ENCODE measurements at places on chromosomes 1 and 21.

GRCh38 chr1:83098131-83098530 lies 900.8 kb downstream of the TTLL7 start:
- DNase-seq: no peak

DNA sequence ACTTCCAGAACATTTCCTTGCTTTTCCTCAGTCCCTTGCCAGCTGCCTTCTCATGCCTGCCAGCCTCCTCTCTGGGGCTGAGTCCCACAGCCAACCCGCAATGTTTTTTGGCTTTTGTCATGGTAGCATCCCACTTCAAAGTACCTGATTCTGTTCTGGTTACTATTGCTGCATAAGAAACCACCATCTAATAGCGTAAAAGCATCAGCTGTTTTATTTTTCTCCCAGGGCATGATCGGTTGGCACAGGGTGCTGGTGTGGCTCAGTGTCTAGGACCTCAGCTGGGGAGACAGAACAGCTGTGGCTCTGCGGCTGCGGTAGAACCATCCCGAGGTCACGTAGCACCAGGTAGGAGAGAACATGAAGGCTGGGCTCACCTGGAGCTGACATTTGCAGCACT lies 8.9 kb upstream of the PRMT2 start:
- no peak for DNase-seq

DNA sequence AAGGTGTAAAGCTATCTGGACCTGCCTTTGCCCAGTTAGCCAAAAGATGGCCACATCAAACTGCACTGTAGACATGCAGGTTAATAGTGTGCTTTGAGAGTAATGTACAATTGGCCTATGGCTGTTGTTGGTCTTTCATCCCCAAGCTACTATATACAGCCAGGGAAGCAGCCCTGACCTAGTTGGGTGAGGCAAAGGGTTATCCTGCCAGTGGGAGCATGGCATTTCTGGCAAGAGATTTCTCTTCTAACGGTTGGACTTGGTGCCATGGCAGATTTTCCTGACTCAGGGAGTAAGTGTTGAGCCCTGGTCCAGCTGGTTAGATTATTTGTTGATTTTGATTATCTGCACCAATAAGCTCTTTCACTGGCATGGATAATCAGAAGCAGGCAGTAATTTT lies 119.8 kb downstream of the SDCCAG8 start:
- no peak for DNase-seq

DNA sequence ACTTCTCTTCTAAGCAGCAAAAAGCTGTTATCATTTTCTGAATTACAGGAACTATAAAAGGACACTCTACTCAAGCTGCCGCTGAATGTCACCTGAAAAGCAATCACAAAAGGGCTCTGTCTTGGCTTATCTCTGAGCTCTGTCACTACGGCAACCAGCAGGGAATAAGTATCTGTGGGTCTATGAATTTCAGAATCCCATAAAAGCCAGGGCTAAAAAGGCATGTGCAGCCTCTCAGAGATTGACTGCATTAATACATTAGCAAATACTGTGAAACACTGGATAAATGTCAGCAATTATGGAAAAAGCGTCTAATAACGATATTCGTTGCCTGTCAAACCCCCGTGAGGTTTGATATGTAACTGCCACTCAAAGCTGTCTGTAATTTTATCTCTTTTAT lies 210.2 kb upstream of the DMRTA2 start:
- no peak for DNase-seq

DNA sequence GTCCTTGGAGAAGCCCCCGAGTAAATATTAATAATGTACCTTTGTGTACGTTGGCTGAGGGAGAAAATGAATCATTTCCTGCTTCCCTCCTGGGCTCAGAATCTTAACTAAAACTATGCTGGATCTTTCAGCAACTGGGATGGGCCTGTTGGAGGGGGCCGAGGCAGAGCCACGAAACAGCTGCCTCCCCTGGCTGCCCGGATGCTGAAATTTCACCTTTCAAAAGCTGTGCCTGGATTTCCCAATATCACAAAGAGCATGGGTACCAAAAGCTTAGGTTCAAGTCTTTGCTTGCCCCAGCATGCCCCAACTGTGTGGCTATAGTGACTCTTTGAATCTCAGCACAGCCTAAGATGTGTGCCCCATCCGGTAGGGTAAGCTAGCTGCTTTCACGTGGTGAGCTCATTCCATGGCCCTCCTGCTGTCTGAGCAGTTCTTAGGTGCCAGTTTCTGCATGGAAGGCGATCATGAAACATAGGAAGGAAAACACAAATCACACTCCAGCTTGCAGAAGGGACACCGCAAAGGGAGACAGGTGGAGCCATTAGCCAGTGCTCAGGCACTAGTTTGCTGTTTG lies 473.5 kb downstream of the PTPRU start:
- DNase-seq: no peak

DNA sequence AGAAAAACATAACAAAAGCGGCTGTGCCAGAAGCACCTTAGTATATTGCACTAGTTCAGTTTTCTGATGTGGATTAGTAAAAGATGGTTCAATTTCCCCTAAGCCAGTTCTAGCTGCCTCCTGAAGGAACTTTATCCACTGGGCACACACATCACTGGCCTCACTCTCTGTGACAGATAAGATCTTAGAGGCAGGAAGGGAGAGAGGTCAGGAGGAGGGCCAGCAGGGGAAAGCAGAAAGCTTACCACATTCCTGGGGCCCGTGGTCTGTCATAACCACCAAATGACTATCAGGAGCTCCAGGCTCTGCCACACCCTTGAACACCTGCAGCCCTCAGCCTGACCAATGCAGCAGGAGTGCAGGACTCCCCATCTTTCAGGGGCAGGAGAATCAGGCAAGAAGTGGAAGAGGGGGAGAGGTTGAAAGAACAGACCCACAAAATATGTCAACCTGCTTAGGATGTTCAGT lies 37.8 kb downstream of the LRRC71 start:
- no peak for DNase-seq

DNA sequence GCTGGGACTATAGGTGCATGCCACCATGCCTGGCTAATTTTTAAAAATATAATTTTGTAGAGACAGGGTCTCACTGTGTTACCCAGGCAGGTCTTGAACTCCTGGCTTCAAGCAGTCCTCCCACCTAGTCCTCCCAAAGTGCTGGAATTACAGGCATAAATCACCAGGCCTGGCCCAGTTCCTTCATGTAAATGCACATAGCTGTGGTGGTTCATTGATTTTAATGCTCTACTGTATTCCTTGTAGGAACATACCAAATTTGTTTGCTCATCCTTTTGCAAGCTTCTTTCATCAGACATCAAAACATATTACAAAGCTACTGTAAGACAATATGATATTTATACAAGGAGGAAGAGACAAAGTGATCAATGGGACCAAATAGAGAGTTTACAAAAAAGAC lies 237.5 kb upstream of the ESRRG start:
- DNase-seq: no peak

DNA sequence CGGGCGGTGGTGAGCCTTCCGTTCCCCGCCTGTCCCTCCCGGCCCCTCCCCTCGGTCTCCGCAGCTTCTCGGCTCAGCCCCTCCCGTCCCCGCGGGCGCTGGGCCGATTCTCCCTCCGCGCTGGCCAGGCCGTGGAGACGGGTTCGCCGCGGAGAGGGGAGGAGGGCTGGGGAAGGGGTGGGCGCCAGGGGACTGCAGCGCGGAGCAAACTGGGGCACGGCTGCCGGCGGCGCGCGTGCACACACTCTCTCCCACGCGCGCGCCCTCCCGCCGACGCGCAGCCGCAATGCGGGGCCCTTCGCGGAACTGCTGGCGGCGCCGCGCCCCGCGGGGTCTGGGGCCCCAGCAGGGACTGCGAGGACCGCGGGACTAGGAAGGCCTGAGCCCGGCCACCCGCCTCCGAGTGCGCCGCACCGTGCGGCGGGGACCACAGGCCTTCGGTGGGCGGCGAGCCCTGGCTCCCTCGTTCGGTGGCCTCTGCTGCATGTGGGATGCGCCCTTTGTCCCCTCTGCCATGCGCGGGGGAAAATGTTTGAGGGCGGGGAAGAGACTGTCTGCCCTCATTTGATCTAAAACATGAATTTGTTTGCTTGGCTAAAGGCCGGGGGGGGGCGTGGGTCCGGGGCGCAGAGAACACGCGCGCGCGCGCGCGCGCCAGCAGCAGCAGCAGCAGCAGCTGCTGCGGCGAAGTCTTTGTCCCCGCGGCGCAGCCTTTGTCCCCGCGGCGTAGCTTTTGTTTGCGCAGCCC lies 90.7 kb upstream of the VAMP3 start:
- no peak for DNase-seq

DNA sequence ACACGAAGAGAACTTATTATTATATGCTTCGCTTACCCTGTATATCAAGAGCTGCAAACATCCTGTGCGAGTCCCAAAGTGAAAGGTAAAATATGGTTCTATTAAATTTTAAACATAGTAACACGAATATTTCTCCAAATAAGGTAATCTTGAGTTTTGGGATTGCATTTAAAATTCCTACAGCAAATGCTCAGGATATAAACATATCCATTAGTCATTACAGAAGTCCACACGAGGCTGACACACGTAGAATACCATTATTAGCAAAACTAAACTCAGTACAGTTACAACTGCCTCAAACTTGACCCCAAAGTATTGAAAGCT lies 282 bp upstream of the LYPLAL1 start:
- no peak for DNase-seq

GRCh38 chr1:14733048-14733778 lies 134.7 kb downstream of the KAZN start:
- no peak for DNase-seq

DNA sequence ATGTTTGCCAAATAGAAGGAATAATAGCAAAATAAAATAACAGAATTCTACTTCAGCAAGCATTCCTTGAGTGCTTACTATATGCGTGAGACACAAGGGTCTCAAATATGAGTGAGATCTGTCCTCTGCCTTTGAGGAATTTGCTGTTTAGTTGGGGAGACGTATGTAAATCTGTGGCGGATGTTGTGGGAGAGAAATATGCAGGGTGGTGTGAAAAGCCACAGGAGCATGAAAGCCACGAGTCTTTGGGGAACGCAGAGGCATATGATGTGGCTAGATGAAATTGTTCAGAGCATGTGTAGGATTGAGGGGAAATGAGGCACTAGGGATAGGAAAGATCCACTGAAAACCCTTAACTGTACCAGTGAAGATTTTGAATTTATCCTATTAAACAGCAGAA lies 244.4 kb downstream of the PBX1 start:
- DNase-seq: peak; percentile 74

GRCh38 chr1:235885655-235886262 lies 19.1 kb upstream of the LYST start:
- DNase-seq: no peak

DNA sequence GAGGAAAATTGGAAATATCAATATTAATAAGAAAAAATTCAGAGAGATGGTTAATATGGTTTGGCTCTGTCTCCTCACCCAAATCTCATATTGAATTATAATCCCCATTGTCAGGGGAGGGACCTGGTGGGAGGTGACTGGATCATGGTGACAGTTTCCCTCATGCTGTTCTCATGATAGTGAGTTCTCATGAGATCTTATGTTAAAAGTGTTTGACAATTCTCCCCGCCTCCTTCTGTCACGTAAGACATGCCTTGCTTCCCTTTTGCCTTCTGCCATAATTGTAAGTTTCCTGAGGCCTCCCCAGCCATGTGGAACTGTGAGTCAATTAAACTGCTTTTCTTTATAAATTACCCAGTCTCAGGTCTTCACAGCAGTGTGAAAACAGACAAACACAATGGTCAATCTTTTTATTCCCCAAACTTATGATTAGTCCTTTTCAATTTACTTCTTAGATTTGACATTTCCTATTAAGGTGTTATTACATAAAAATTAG lies 11.0 kb downstream of the EGLN1 start:
- no peak for DNase-seq
